Nucleus accumbens (tissue), 56 donors: ENCODE measurements at places on chromosomes 13 and 19.

DNA sequence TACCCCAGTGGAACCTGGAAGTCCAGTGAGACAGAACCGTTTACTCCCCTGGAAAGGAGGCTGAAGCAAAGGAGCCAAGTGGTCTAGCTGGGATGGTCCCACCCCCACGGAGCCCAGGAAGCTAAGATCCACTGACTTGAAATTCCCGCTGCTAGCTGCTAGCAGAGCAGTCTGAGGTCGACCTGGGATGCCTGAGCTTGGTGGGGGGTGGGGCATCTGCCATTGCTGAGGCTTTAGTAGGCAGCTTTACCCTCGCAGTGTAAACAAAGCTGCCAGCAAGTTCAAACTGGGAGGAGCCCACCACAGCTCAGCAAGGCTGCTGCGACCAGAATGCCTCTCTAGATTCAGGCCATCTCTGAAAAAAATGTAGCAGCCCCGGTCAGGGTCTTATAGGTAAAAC is 437.0 kb downstream of the SUCLA2 start:
- DNase-seq, result no peak

GRCh38 chr13:63595811-63596210 is 2180.2 kb upstream of the PCDH20 start:
- DNase-seq, result no peak

- DNase-seq, result no peak
Observed at GRCh38 chr13:95349267-95349666, 48.0 kb upstream of the ABCC4 start.

- peak; percentile 23 for DNase-seq
Observed at GRCh38 chr13:110869805-110870706, 44.8 kb downstream of the ANKRD10 start.

GRCh38 chr19:1487576-1488281 is 2.4 kb downstream of the PCSK4 start:
- no peak for DNase-seq

DNA sequence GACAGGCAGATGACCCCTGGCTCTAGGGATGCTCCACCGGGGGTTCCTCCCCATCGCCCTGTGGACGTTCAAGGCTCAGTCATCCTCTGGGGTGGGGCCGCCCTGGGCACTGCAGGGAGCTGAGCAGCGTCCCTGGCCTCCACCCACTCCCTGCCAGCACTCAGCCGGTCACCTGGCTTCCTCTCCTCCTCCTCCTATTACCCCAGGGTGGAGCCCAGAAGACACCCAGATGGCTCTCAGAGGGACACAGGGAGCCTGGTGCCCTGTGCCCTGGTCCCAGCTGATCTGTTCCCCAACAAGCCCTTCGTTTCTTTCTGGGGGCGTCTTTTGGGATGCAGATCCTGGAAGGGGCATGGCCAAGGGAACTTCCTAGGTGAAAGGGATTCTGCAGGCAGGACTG is 3.7 kb upstream of the MKNK2 start:
- DNase-seq, result no peak

DNA sequence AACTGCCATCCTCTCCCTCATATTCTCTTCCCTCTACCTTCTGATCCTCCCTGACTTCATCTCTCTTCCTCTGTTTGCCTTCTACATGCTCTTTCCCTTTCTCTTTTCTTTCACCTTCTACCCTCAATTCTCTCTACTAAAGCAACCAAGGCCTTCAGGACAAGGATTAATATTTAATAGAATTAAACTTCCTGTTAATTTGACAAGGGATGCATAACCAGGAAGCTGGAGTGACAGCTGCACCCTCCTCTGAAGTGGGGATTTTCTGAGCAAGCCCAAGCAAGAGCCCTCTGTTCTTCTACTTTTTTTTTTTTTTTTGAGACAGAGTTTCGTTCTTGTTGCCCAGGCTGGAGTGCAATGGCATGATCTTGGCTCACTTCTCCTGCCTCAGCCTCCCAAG is 63.4 kb upstream of the MED4 start:
- no peak for DNase-seq

GRCh38 chr13:98275681-98276171 is 98.7 kb upstream of the RNF113B start:
- no peak for DNase-seq

GRCh38 chr13:76777096-76777495 is 109.1 kb downstream of the KCTD12 start:
- DNase-seq, result no peak

DNA sequence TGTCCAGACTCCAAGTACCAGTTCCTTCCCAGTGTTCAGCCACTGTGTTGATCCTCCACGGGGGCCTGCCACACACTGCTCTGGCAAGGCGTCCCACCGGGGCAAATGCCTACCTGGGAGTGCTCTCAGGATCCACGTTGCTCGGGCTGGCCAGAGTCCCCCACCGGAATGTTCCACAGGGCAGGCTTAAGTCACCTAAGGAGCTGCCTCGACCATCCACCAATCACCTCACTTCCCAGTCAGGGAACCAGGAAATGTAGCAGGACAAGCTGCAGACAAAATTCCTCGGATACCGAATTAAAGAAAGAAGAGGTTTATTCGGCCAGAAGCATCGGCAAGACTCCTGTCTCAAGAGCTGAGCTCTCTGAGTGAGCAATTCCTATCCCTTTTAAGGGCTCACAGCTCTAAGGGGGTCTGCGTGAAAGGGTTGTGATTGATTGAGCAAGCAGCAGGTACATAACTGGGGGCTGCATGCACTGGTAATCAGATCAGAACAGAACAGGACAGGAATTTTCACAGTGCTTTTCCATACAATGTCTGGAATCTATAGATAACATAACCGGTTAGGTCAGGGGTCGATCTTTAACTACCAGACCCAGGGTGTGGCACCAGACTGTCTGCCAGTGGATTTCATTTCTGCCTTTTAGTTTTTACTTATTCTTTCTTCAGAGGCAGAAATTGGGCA is 56.9 kb upstream of the EDNRB start:
- no peak for DNase-seq

- no peak for DNase-seq
Observed at GRCh38 chr19:1028062-1028926, 1.9 kb downstream of the CNN2 start.
